ENCODE measurements at places on chromosomes 12 and 14.

DNA sequence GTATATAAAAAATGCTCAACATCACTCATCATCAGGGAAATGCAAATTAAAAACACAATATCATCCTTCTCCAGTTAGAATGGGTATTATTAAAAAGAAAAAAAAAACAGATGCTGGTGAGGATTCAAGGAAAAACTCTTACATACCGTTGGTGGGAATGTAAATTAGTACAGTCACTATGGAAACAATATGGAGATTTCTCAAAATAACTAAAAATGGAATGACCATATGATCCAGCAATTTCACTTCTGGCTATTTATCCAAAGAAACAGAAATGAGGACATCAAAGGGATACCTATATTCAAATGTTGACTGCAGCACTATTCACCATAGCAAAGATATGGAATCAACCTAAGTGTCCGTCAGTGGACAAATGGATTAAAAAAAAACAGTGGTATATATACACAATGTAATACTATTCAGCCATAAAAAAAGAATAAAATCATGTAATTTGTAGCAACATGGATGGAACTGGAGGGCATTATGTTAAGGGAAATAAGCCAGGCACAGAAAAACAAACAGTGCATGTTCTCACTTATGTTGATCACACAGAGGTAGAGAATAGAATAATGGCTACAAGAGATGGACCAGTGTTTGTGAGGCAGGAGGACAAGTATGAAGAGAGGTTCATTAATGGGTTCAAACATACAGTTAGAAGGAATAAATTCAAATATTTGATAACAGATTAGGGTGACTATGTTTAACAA is 14.4 kb upstream of the PRR4 start:
- no peak for DNase-seq

DNA sequence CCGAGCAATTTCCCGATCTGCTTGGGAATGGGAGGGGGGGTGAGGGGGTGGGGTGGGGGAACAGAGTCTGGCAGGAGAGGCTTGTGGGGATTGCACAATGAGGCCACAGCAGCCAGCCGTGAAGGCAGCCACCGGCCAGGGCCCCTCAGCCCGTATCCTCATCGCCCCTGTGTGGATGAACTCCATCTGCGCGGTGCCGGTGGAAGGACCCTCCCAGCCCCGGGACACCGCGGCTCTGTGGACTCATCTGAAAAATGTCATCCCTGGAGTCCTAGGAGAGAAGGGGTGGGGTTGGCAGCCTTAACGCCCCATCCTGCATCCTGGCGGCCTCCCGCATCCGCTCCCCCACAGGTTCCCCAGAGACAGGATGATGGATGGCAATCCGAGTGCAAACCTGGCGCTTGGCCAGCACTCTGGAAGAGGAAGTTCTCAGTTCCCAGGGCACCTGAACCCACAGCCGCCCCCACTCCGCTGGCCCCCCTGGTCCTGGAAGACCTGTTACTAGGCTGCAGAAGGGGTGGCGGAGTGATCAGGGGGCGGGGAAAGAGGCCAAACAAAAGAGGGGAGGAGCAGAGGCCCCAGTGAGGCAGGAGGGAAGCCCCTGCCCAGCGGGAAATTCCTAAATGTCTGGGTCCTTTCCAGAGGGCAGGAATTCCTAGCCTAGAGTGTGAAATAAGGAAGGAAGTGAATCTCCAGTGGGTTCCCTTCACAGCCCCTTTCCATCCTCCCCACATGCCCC is 1.2 kb upstream of the TNFAIP2 start:
- no peak for DNase-seq

DNA sequence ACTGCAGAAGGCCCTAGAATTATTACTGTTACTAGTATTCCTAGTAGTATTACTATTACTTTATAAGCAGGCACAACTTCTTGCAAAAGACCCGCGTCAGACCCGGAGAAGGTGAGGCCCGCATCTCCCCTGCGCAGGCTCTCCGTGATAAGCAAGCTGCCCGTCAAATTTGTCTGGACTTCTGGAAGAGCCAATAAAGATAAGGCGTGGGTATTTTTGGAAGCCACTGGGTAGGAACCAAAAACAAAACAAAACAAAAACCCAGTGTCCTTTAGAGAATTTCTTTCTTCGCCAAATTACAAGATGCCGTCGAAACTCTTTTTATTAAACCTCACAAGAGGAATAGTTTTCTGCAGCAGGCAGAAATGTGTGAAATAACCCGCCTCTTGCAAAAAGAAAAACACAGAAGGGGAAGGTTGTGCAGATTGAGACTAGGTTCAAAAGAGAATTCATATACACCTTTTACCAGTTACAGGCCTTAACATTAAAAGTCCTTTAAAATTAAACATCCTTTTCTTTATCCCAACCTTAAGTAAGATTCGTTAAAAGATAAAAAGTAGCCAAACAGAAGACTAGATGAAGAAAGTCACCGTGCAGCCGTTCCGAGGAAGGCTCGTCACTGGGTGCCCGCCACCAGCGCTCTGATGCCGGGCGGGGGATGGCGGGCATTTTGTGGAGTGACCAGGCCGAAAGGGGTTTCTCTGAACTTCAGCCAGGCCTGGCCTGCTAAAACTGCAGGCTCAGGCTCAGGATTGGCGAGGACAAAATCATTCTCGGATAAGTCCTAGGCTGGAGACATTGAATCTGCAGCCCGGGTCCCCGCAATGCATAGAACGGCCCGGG is 1.6 kb downstream of the TBX5 start:
- no peak for DNase-seq

DNA sequence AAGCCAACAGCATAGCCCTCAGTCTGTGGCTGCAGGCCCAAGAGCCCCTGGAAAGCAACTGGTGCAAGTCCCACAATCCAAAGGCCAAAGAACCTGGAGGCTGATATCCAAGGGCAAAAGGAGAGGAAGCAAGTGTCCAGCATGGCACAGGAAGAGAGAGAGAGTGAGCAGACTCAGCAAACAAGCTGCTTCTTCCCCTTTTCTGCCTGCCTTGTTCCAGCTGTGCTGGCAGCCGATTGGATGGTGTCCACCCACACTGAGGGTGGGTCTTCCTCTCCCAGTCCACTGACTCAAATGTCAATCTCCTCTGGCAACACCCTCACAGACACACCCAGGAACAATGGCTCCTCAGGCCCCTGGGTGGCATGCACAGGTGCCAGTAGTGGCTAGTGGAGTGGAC is 33.5 kb downstream of the SMCO2 start:
- DNase-seq, result no peak

- DNase-seq, result no peak
These were observed 36.4 kb upstream of the HNF1A start for GRCh38 chr12:120941846-120942405.

DNA sequence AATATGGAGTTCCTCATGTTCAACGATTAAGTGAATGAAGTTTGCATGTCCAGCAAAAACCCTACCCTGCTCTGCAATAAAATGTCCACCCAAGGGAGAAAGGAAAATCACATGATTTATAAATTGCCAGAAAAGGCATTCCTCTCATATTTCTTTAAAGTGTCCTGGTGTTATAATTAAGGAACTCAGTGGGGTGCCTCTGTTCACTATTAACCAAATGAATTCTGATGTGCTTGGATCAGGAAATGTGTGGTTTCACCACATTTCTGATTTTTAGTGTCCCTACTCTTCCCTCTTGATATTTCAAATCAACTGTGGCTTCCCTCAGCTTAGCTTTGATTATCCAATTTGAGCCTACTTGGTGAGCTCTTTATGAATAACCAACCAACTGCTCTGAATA is 208.1 kb downstream of the PHLDA1 start:
- no peak for DNase-seq

DNA sequence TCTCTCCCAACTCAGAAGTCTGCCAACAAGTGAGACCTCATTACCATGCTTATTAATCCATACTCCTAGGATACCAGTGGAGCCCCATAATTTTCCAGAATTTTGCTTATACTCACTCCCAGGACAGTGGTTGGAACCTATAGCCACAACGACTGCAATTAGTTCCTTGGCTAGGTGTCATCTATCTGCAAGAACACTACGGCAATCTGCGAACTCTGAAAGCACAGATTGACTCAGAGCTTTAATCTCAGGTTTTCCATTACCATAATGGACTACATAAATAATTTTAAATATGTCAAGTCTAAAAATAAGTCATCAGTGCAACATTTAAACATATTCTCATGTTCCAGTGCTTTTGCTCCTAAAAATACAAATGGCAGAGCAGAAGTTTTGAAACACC is 33.4 kb downstream of the TMTC3 start:
- no peak for DNase-seq

- DNase-seq, result no peak
These were observed 16.6 kb upstream of the TRAF3 start for GRCh38 chr14:102760496-102761193.

DNA sequence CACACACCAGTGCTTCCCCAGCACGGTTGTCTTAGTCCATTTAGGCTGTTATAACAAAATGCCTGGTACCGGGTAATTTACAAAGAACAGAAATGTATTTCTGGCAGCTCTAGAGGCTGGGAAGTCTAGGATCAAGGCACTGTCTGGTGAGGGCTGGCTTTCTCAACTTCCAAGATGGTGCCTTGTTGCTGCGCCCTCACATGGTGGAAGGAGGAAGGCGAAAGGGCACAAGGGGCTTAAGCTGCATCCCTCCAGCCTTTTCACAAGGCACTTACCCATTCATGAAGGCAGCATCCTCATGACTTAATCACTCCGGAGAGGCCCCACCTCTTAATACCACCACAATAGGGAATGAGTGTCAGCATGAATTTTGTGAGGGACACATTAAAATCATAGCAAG is 155.5 kb downstream of the SLC15A5 start:
- DNase-seq, result no peak

DNA sequence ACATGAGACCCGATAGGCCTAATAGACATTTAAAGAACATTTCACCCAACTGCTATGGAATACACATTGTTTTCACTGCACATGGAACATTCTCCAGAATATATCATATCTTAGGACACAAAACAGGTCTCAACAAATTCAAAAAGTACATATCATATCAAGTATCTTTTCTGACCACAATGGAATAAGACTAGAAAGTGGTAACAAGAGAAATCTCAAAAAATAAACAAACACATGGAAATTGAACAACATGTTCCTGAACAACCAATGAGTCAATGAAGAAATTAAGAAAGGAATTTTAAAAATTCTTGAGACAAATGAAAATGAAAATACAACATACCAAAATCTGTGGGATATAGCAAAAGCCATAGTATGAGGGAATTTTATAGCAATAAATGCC is 208.1 kb downstream of the PTPRO start:
- DNase-seq, result no peak

DNA sequence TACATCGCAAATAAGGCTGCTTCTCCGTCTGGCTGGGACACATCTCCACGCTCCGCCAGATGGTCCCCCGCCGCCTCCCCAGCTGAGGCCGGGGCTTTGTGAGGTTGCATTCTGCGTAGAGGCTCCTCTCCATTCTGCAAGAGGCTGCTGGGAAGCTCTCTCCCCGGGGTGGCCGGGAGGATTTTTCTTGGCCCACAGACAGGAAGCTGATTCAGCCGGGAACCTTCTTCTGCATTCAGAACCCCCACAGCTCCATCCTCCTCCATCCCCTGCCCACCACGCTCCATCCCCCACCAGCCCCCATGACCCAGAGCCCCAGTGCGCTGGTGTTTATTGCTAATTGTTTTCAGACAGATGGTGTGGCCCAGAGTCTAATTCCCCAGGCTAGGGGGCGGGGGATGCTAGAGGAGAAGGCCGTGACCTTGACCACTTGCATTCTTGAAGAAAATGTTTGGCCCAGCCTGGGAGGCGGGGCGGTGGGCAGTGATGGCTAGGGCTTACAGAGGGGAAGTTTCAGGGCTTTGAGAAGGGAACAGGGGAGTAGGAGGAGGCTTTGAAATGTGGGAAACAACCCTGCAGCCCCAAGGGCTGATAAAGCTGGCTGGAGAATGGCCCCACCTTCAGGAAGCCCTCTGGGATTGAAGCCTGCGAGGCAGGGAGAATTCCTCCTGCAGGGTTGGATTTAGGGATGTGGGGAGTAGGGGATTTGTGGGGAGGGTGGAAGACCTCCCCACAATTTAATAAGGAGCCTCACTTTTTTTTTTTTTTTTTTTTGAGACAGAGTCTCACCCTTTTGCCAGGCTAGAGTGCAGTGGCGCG is 88.5 kb upstream of the NCOR2 start:
- no peak for DNase-seq

Measured in GM12892 (cell line).